ENCODE measurements at places on chromosomes 1 and 21.

GRCh38 chr1:187842406-187843165 lies 1013.8 kb downstream of the PLA2G4A start:
- no peak for DNase-seq

GRCh38 chr1:172627702-172628101 lies 31.2 kb upstream of the FASLG start:
- no peak for DNase-seq

DNA sequence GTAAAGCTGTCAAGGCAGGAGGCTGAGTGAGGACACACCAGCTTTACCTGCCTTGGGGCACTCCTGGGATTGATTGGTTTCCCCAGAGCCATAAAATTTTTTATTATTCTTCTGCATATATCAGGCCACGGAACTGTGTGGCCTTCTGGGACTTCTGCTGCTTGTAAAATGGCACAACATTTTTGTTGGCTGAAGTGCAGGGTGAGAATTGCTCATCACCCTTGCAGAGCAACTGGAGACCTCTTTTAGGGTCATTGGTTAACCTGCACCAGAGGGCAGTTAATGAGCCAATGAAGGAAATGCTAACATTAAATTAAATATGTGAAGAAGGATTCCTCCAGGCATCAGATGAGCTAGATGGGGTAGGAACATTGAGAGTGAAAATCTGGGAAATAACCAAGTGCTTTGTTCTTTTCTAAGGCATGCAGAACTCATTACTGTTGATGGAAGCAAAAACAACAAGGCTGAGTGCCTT lies 87.7 kb downstream of the LTN1 start:
- DNase-seq: no peak

DNA sequence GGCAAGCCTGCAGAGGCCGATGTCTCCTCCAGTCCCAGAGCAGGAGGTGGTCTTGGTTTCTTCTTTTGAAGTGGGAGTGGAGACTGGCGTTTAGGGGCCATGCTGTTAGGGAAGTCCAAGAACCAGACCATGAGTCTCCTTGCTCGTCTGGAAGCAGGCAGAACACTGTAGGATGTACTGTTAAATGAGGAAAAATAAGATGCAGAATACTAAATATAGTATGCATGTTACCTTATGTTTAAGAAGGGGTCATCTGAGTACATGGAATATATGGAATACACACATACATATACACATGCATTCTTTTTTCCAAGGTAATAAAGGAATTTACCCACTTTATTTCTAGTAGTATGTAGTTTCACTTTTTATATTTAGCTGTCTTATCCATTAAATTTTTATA lies at the start of gene SETSIP:
Gene SETSIP (minus strand): TSS at position 101 of the 400 bp plus-strand sequence. CDS start 0 bp downstream, at position 101.
- DNase-seq: no peak

- DNase-seq: no peak
These were observed 71.4 kb downstream of the MRPL37 start for GRCh38 chr1:54271341-54271740.

GRCh38 chr1:178724728-178725465 lies at the start of gene RALGPS2:
Gene RALGPS2 (plus strand): TSS chr1:178725244. CDS start chr1:178776765, 51,521 bp downstream.
- peak; percentile 27 for DNase-seq

DNA sequence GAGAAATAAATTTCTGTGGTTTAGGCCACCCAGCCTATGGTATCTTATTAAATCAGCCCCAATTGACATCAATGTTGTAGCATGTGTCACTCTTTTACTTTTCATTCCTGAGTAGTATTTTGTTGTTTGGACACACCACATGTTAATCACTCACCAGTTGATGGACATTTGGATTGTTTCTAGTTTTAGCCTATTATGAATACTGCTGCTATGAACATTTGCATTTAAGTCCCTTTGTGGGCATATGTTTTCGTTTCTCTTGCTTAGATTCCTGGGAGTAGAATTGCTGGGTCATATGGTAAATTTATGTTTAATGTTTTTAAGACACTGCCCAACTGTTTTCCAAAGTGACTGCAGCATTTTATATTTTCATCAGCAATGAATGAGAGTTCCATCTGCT lies 50.2 kb upstream of the NUF2 start:
- DNase-seq: no peak

DNA sequence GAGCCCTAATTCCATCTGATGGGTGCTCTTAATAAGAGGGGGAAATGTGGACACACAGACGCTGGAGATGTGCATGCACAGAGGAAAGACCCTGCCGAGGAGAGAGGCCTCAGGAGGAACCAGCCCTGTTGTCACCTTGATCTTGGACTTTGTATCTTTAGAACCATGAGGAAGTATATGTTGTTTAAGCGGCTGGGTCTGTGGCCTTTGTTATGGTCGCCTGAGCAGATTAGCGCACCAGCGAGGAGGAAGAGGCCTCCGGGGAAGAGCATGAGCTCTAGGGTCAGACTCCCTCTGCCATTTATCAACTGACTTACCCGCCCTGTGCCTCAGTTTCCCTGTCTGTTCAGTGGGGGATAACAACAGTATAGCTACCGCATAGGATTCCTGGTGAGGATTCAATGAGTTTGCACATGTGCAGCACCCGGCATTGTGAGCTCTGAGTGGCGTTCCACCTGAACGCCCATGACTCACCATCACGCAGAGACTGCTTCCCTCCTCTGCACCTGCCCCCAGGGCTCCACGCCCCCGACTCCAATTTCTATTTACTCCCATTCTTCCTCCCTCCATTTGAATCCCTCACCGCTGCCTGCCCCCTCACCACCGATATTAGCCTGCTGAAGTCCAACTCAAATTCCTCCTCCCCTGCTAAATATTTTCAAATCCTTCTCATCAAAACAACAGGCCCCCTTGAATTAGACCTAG lies 67.2 kb downstream of the ATP5PO start:
- DNase-seq: no peak

DNA sequence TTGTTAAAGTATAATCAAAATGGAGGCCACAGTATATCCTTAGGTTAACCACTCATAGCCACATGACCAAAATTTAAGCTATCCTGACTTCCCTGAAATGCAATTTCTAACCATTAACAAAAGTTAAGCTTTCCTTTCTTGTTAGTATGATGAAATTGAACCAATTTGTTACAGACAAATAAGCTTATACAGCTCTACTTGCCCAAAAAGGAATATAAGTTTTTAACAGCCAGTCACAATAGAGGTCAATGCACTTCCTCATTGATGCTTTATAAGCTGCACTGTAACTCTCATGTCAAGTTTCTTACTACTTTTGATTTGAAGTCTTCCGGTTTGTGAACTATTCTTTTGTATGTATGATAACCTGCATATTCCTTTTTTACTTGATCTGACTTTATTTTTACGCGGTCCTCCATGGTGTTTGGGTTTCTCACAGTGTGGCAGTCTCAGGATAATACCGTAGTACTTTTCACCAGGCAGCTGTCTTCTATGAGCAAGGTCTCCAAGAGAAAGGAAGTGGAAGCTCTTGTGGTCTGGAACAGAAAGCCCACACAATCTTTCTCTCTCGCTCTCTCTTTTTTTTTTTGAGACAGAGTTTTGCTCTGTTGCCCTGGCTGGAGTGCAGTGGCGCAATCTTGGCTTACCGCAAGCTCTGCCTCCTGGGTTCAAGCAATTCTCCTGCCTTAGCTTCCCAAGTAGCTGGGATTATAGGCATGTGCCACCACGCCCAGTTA lies 331.6 kb downstream of the SRGAP2C start:
- no peak for DNase-seq

- DNase-seq: peak; percentile 18
These were observed at the start of gene ARHGAP30 for GRCh38 chr1:161069731-161070270. Gene ARHGAP30 (minus strand): TSS chr1:161069891. CDS start chr1:161069624, 267 bp downstream.

- no peak for DNase-seq
These were observed 114.8 kb upstream of the BARHL2 start for GRCh38 chr1:90831910-90832309.

GRCh38 chr1:167439301-167439988 lies 78.9 kb downstream of the CD247 start:
- peak; percentile 52 for DNase-seq

GRCh38 chr1:53440633-53441032 lies 18.6 kb upstream of the DMRTB1 start:
- DNase-seq: no peak

Measured in posterior cingulate gyrus (tissue), 11 donors.